CD4-positive, alpha-beta T cell treated with Interferon gamma for 1 hour (primary cell): ENCODE measurements at places on chromosomes 2 and 18.

DNA sequence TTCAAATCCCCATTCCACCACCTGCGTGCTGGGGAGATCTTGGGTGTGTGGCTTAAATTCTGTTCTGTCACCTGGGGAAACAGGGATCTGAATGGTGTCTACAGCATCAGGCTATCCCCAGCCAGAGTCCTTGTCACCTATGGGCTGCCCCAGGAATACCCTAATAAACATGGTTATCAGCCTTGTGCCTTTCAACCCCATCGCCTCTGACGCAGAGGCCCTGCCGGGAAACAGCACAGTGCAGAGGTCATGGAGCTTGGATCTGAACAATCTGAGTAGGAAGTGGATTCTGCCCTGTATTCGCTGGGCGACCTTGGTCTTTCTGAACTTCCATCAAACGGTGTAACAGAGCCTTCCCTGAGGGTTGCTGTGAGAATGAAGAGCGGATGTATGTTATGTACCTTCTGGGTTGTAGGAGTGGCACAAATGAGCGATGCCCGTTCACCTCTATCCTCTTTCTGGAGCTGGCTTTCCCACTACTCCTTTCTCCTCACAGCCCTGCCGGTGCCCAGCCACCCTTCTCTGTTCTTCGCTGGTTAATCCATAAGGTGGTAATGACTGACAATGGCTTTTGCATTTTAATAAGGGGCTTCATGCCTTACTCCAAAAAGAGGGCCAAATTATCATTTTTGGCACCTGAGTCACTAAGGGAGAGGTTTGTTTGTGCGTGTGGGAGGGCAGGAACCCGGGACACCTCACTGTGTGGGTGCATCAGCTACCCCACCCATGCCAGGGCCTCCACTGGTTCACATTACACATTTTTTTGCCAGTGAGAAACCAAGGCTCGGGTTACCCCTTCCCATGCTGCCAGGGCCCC lies 256.5 kb downstream of the MYCN start:
- DNase-seq = no peak

GRCh38 chr2:100104718-100105677 lies 37.4 kb downstream of the AFF3 start:
- DNase-seq = peak; percentile 7

GRCh38 chr2:84870306-84870705 lies 10.6 kb downstream of the TRABD2A start:
- DNase-seq = no peak

- DNase-seq = no peak
Observed at GRCh38 chr2:239905306-239905705, 119.8 kb downstream of the NDUFA10 start.

DNA sequence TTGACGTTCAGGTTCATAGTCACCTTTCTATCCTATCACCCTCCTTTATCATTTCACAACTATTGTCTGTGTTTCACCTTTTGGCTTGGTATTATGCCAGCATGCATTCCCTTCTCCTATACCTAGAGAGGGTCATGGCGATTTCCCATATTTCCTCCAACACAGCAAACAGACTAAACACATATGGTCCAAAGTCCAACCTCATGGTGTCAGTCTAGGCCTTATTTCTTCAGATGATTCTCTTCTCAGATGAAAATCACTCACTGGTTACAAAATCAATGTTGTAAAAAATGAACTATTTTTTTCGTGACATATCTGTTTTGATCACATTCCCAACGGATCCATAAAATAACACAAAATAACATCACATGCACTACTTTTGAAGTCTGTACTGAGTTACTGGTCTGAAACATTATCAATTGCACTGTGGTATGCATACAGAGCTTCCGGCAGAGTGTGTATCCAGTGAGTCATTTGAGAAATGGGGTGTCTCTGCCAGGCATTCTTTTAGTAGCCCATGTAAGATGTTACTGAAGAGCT lies 204.8 kb upstream of the GALNT5 start:
- DNase-seq = no peak
